Gastroesophageal sphincter (tissue), 4 donors: ENCODE measurements at places on chromosomes 11 and 22.

GRCh38 chr11:121437018-121437685 lies 15.0 kb upstream of the SORL1 start:
- no peak for ATAC-seq

DNA sequence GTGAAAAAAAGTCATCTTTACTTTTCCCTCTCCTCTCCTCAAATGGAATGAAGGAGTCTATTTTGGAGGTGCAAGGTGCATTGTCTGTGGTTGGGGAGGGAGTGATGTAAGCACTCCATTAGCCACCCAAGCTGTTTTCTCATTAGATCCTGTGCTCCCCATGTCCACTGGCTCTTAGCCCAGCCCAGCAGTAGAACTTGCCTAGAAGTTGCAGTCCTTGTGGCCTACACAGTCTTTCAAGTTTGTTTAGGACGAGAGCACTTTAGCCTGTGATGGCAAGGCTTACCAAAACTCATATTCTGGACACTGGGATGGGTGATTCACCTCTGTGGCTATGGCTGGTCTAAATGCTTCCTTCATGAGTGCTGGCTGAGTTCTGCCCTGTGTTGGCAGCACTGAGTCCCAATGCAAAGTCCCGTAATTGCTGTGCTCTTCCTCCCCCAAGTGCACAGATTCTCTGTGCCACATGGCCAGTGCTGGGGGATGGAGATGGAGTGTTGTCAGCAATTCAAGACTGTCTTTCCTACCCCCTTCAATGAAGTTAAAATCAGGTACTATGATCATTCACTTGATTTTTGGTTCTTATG lies 15.8 kb downstream of the SLC22A25 start:
- ATAC-seq, result no peak

DNA sequence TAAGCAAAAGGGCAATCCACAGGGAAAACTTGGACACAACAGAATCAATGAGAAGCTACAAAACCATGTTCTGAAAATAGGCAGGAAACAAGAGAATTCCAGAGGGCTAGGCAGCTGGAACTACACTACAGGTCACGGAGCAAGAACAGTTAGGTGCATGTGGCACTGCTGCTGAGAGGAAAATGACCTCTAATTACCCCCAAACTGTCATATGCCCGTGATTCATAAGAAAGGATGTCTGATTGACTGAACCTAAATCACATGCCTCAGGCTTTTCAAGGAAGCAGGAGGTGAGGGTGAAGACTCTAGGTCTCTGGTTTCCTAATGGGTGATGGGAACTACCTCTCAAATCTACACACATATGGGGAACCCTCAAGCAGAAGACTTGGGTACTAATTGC lies 17.9 kb upstream of the RRAS2 start:
- no peak for ATAC-seq

DNA sequence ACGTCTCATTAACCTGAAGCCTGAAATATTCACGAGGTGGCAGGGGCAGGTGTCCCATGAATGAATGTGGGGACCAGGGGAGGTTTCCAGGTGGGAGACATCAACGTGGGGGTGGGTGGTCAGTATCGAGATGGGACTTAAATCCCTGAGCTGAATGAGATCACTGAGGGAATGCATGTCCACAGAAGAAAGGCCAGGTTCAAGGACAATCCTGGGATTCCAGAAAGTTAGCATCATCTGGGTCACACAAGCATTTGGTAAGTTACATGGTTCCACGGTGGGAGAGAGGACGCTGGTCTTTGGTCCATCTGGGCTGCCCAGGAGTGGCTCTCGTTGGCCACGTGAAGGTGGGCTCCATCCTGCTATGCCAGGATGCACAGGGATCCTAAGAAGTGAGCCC lies 22.7 kb upstream of the CCND1 start:
- no peak for ATAC-seq
